Dermis blood vessel endothelial cell (primary cell): ENCODE measurements at places on chromosomes 7 and 10.

DNA sequence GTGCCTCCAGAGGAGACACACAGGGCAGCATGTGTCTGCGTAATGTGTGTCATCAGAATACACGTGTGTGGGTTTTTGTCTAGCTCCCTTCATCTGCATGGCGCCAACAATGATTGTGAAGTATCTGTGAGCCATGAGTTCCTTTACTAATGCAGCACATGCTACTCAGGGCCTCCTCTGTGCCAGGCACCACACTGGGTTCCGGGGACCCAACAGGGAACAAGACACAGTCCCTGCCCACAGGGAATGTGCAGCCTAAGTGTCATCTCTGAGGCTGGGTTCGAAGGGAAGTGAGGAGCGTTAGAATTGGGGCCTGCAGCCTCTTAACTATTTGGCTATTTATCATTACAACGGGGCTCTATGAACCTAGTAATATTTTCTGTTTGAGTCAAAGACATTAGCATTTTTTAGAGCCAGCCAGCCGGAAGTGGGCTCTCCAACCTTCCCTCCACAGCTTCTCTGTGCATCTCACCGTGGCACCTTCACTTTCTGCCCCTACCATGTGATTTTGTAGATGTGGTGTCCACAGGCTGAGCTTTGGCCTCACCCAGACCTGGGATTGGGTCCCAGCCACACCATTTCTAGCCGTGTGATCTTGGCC lies 43.9 kb upstream of the SRGN start:
- no peak for DNase-seq

GRCh38 chr7:131203291-131203976 lies 124.2 kb upstream of the MKLN1 start:
- DNase-seq: no peak

GRCh38 chr10:23337616-23338015 lies 7.0 kb downstream of the C10orf67 start:
- no peak for DNase-seq

GRCh38 chr10:67438605-67439304 lies 257.2 kb downstream of the CTNNA3 start:
- no peak for DNase-seq

- DNase-seq: no peak
Measured at GRCh38 chr10:43118631-43119415, 19.4 kb upstream of the CSGALNACT2 start.
